ENCODE measurements at places on chromosomes 5 and 9.

DNA sequence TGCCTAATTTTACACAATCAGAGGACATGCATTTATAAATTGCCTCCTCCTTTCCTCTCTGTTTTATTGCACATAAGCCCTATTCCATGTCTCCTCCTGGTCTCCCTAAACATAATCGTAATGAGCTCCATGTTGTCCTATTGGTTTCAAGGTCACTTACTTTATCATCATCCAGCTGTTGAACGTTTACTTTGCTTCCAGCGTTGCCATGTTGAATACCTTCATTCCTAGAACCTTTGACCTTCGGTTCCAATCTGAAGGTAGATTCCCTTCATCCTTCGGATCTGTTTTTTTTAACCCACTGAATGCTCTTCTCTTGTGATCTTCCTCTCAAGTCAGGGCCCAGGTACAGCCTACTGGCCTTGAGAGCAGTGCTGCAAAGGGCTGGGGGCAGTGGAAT lies 84.3 kb downstream of the PJA2 start:
- DNase-seq = no peak
- no peaks in the 10 kb centered on the region for H3K36me3 ChIP-seq
- H3K27ac ChIP-seq = no peak overlapping the region

DNA sequence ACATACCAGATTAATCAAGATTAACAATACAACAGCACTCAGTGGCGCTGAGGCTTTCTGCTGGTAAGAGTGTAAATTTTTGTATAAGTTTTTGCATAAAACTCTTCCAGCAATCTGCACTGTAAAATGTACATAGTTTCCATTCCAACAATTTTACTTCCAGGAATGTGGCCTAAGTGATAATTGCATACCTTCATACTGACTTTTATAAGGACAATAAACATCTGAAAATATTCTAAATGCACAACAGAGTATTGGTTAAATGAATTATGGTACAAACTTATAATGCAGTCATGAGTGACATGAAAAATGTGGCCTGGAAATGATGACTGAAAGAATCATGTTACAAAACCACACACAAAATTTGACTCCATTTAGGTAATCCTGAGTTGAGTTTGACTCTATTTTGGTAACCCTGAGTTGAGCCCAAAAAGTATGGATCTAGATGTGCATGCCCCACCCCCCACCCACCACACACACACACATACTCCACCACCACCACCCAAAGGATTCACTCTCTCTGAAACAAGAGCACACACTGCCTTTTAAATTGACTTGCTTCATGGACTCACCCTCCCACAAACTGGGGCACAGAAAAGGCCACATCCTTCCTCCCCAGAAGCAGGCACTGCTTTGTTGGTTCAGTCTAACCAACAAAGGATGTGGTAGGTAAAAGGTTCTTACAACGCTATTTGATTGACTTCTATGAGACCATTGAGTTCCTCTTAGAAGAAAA lies 137.6 kb downstream of the SUSD1 start:
- no peaks in the 10 kb centered on the region for H3K36me3 ChIP-seq
- H3K4me3 ChIP-seq = no peak overlapping the region
- H3K27me3 ChIP-seq = no peaks in the 10 kb centered on the region
- no peak for DNase-seq

DNA sequence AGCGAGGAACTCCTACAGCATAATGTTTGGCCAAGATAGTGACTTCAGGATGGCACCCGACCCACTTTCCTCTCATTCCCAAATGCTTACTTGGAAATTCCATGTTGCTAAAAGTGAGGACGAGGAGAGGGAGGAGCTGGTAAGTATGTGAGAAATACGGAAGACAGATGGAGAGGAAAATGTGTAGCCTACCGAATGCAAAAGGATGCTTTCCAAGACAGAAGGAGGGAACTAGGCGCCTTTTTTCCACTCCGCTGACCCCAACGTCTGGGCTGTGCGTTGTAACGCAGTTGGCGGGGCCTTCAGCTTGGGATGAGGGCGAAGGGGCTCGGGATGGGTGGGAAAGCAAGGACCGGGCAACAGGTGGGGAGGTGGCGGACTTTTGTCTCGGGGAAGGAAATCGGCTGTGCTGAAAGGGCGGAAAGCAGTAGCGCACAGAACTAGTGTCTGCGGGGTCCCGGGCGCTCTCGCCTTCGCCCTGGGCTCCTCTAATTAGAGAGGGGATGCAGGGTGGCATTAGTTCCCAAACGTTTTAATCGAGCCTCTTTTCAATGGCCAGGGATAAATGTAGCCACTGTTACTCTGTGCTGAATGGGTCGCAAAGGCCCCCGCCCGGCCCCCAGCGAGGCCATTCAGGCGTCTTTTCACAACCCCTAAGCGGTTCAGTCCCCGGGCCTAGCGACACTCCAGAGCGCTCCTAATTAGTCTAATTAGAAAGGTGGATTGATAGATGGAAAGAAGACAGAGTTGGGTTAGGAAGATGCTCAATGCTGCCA lies 12.6 kb downstream of the FOXD1 start:
- no peak overlapping the region for H3K27ac ChIP-seq
- no peaks in the 10 kb centered on the region for H3K4me1 ChIP-seq
- H3K36me3 ChIP-seq = no peaks in the 10 kb centered on the region
- no peak overlapping the region for H3K4me3 ChIP-seq

DNA sequence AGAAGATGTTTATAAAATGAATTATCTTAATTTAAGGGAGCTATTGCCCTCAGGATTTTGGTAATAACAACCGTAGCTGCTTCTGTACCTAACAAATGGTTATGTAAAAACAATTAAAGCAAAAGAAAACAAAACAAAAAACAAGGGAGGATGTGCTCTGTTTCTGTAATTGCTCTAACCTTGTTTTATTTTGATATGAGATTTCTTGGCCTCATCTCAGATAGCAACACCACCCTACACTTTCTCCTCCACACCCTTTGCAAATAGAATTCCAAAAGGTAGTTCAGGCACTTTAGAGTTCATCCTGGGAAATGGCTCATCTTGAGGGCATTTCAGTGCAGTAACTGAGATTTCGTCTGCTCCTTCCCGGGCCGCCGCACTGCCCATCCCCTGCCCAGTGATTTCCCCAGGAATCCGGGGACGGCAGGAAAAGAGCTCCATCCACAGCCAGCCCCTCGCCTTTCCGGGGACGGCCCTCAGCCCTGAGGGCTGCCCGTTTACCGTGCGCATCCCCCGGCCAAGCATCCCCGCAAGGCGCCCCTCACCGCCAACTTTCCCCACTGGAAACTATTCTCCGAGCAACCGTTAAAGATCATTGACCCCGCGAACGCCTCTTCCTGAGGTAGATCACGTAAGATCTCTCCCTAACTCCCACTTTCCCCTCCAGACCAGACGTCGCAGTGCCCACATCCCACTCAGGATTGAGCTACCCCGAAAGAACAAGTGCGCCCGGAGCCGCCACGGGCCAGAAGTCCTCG lies 1.2 kb downstream of the FNBP1 start:
- H3K4me3 ChIP-seq = peak overlapping the region; percentile 90
- peaks cover 6% of the 10 kb centered on the region for H3K4me1 ChIP-seq
- H3K36me3 ChIP-seq = no peaks in the 10 kb centered on the region
- DNase-seq = peak; percentile 37
- no peaks in the 10 kb centered on the region for H3K27me3 ChIP-seq

GRCh38 chr9:98158071-98158831 lies 34.2 kb downstream of the CORO2A start:
- H3K27me3 ChIP-seq = no peaks in the 10 kb centered on the region
- H3K4me1 ChIP-seq = no peaks in the 10 kb centered on the region
- H3K27ac ChIP-seq = no peak overlapping the region
- DNase-seq = no peak

DNA sequence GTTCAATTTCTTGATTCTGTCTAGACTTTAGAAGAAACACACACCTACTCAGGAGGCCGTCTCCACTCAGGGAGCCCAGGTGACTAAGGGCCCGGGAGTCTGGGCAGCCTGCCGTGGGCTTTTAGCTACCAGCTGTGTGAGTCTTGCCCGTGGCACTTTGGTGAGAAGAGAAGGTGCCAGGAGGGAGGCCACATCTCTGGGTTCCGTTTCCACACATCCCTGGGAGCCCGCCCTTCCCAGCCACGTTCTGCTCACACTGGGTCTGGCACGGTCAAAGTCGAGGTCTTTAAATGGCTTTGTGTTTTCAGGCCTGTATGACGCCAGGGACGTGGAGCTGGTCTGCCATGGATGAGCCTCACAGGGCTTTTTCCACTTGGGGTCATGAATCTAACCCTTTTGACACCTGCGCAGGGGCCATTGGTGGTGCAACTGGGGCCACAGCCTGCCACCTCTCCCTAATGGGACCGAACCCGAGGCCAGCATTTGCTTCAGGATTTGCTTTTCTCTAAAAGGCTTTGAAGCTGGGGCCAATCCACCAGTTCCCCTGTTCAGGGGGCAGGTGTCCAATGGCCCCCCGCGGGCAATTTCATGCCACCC lies 17.2 kb upstream of the FCN2 start:
- H3K4me3 ChIP-seq = no peak overlapping the region
- H3K27me3 ChIP-seq = no peaks in the 10 kb centered on the region
- no peak for DNase-seq
- H3K36me3 ChIP-seq = no peaks in the 10 kb centered on the region
- no peak overlapping the region for H3K27ac ChIP-seq
- H3K4me1 ChIP-seq = peaks cover 20% of the 10 kb centered on the region

All from ovary (tissue), 10 donors.